ENCODE measurements at places on chromosomes 1 and 21.
A peak's percentile ranks its signal among the peaks of the same experiment; 100 is the strongest.

DNA sequence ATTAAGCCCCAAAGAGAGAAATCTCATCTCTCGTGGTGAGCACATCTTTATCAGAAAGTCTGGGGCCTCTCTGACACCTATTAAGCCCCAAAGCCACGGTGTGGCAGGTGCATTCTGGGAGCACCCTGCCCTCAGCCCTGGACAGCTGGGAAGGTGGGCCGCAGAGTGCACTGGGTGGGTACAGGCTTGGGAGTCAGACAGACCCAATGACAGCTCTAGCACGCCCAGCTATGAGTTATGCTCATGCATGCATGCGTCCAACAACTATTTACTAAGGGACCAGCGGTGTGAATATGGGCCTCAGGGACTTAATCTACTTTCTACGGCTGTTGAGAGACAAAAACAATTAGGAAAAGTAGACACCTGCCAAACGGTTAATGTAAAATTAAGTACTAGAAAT, 46.6 kb downstream of the SLC66A1 start:
- no peak for DNase-seq

GRCh38 chr1:101136739-101137138, 100.1 kb upstream of the S1PR1 start:
- DNase-seq: peak; percentile 48

DNA sequence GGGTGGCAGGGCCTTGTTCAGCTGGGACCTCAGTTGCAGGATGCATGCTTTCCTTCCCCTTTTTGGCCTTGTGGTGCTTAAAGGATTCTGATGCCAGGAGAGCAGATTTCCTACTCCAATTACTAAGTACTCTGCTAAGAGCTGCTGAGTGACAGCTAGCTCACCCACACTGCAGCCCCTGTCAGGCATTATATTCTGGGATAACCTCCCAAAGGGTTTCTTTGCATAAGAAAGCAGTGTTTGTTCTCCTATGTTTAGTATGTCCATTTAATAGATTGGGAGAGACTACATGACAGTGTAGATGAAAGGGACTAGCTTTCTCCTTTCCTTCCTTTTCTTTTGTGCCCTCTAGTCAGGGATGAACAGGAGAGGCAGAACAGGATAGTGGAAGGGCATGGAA, 100.7 kb downstream of the FAM78B start:
- no peak for DNase-seq

GRCh38 chr1:238061967-238062613, 171.4 kb upstream of the ZP4 start:
- DNase-seq: no peak

DNA sequence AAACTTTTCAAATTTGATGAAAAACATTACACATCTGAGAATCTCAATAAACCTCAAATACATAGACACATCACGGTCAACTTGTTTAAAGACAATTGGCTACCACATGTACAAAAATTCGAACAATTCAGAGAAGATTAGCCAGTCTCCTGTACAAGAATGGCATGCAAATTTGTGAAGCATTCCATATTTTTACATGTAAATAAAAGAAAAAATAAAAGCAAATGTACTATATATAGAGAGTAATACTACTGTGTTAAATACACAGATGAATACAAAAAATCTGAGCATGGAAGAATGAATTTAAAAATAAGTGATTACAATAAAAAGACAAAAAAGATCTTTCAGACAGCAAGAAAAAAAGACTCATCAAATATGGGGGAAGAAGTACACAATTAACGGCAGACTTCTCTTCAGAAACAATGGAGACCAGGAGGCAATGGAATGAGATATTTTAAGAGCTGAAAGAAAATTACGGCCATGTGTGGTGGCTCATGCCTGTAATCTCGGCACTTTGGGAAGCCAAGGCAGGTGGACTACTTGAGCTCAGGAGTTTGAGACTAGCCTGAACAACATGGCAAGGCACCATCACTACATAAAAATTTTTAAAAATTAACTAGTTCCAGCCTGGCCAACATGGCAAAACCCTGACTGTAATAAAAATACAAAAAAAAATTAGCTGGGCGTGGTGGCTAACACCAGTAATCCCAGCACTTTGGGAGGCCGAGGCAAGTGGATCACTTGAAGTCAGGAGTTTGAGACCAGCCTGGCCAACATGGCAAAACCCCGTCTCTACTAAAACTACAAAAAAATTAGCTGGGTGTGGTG, 23.2 kb downstream of the HAX1 start:
- no peak for DNase-seq

- DNase-seq: no peak
Measured at GRCh38 chr1:208233546-208233945, 10.6 kb downstream of the PLXNA2 start.

All from umbilical cord (tissue), 2 donors.